Stimulated activated naive B cell treated with anti-CD40 and anti-IgM and Interleukin-4, amounts not matched to agents 10 μg/mL and 1 μg/mL and 100 μg/mL, for 72 hours (primary cell): ENCODE measurements at places on chromosomes 7 and 10.

DNA sequence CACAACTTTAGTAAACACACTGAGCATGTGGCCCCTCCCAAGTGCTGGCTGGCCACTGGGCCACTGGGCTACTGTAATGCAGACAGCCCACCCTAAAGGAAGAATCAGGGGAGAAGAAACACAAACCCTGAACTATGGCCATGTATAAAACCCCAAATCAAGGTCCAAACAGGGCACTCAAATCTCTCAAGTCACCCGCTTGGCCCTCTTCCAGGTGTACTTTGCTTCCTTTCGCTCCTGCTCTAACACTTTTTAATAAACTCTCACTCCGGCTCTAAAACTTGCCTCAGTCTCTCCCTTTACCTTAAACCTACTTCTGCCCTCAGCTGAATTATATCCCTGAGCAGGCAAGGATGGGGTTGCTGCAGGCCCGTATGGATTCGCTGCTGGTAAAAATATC is 72.6 kb downstream of the TPK1 start:
- DNase-seq = no peak

DNA sequence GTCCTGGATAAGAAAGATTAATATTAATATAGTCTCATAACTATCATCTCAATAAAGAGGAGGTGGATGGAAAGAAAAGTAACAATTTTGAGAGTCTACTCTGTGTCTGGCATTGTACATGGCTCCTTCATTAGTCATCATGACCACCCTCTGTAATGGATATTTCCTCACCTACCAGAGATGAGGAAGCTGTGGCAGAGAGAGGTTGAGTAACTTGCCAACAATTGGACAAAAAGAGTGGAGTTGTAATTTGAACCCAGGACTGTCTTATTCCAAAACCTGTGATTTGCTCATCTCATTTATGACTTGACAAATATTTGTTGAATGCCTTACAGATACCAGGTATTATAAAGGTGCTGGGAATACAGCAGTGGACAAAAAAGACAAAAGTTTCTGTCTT is 2.1 kb upstream of the IDE start:
- no peak for DNase-seq

- DNase-seq = no peak
Measured at GRCh38 chr7:4107839-4108238, 574.3 kb upstream of the FOXK1 start.

DNA sequence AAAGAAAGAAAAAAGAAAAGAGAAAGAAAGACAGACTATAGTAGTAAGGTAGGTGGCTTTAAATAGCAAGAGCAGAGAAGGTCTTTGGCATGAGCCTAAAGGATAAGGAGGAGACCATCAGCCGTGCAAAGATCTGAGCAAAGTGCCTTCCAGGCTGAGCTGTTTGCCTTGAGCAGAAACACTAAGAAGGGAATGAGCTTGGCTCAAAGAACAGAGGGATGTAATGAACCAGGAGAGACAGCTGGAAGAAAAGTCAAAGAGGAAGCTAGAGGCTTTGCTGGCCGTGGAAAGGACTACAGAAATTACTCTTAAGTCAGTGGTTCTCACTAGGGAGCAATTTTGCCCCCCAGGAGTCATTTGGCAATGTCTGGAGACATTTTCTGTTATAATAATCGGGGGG is 228.6 kb downstream of the FGFR2 start:
- DNase-seq = no peak

- no peak for DNase-seq
Measured at GRCh38 chr7:69762821-69763352, 164.6 kb downstream of the AUTS2 start.

DNA sequence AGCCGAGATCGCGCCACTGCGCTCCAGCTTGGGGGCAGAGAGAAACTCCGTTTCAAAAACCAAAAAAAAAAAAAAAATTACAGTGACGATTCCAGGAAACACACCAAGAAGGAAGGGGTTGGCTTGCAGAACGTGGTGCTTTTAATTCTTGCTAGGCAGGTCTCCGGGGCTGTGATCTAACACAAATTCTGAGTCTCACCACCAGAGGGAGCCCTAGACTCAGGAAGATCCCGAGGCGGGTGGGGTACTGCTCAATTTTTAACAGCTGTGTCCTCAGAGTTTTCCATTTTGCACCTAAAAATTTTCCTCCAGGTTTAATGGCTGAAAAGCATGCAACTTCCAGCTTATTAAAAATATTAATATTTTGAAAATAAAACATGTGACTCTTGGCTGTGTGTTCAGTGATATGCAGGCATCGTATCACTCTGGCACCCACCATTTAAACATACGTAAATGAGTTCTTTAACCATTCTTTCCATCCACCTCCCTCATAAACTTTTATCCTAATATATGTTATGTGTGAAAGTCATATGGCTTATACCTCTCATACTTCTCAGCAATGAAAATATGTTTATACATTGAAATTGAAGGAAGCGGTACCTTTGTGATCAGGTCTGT is 26.5 kb upstream of the NUB1 start:
- peak; percentile 63 for DNase-seq

DNA sequence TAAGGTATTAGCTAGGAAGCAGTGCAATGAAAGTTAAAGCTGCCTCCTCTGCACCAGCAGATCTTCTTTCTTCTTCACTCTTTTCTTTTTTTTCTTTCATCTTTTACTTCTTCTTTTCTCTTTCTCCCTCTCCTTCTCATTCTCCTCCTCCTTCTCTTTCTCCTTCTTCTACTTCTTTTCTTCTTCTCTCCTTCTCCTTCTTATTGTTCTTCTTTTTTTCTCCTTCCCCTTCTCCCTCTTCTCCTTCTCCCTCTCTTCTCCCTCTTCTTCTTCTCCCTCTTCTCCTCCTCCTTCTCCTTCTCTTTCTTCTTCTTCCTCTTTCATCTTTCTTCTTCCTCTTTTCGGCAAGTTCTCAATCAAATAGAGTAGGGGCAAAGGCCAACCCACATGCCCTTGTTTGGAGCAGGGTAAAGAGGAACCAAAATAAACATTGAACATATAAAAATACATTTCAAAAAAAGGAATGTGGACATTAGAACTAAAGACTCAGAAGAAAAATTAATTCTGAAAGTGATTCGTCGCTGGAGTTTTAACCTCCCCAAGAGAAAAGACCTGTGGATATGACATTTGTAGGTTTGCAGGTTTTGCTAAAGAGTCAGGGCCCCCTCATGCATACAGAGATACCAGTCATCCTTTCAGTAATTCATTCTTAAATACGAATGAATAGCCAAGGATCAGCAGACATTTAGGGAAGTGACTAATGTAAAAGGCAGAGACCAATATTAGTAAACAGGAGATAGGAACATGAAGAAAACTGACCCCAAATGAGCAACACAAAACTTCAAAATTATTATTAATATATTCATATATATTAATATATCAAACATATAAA is 93.0 kb upstream of the RSU1 start:
- DNase-seq = no peak
